ENCODE measurements at places on chromosomes 2 and 18.
A peak's percentile ranks its signal among the peaks of the same experiment; 100 is the strongest.

GRCh38 chr2:71361631-71362030 lies 30.0 kb downstream of the ZNF638 start:
- no peak for DNase-seq

DNA sequence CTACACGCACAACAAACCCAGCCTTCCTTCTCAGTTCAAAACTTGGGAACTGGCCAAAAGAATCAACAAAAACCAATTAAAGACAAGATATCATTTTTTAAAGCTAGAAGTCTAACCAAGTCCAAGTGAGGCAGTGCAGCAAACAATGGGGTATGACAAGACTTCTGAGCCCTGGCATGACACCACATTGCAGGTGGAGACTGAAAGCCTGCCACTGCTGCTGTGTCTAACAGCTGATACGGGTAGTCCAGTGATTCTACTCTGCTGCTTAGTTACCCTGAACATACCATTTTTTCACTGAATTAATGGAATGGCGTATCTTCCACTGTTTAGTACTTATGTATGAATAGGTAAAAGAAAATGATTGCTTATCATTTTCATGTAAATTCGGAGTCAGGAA lies 47.4 kb upstream of the KIDINS220 start:
- DNase-seq, result no peak

GRCh38 chr2:74566076-74566753 lies 11.7 kb downstream of the DOK1 start:
- no peak for DNase-seq

DNA sequence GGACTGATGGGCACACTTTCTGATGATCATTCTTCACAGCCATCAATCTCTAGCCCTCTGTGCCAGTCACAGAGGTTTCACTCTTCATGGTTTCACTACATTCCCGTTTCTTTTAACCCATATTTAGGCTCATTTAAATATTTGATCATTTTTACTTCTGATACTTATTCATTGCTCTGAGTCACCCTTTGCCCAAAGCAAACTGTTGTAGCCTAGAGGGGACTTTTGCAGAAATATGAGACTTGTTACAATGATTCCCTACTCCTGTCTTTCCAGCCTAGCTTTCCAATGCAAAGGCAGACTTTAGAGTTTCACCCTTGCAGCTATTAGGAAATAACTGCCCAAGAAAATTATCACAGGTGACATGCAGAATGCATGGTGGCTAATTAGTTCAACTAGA lies 444.2 kb downstream of the PTPRM start:
- DNase-seq, result no peak

DNA sequence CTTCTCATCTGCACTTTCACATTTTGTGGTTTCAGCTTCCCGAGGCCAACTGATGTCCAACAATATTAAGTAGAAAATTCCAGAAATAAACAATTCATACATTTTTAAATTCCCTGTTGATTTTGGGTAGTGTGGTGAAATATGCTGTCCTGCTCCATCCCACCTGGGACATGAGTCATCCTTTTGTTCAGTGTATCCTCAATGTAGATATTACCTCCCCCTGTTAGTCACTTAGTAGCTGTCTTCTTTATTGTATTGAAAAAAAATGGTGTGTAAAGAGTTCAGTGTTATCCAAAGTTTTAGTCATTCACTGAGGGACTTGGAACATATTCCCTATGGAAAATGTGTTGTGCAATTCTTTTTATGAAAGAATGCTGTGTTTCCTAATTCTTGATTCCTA lies 348.1 kb downstream of the SOCS6 start:
- no peak for DNase-seq

DNA sequence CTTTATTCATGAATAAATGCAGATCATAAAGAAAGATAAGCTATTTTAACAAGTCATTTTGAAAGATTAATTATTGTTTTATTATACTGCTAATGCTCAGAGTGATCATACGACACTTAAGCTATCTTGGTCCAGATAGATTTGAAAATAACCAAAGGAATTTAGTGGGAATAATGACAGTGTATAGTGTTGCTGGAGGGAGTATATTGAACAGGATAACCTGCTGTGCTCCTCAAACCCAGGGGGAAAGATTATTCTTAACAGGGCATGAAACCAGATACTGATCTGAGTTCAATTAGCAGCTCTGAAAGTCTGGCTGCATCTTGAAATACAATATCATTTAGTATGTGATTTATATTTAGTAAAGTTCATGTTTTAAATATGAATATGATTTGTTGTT lies 216.3 kb upstream of the ITGA4 start:
- no peak for DNase-seq

- DNase-seq, result no peak
Measured at GRCh38 chr2:38251940-38252339, 125.1 kb downstream of the ATL2 start.

DNA sequence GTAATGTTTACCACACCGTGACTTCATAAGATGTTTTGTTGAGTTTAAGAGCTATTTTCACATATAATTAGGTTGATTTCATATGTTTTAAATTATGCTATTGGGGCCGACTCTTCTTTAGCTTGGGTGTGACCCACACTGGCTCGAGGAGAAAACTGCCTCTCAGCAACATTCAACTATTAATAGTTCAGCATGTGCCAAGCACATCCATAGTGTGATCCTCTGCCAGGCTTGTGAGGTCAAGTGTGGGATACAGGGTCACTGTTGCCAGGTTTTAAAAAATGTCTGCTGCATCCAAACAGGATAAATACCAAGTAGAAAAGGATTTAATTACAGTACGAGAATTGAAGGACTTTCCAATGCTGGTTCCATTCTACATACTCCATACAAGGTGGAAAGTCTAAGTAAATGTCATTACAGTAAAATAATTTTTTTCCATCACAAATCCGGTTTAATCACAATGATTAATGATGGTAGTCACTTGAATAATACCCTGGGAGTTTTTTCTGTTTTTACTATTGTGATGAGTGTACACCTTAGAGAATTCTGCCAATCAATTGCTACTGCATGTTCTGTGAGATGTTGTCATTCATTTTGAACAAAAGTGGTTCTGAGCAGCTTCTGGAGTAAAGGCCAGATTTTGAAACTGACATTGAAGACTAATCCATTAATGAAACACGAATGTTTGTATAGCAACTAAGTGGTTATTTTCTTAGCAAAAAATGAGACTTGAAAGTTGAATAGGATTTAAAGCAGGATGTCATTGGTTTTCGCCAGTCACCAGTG lies 84.5 kb downstream of the ABI2 start:
- DNase-seq, result no peak

GRCh38 chr2:155852156-155852555 lies 480.4 kb downstream of the NR4A2 start:
- no peak for DNase-seq

DNA sequence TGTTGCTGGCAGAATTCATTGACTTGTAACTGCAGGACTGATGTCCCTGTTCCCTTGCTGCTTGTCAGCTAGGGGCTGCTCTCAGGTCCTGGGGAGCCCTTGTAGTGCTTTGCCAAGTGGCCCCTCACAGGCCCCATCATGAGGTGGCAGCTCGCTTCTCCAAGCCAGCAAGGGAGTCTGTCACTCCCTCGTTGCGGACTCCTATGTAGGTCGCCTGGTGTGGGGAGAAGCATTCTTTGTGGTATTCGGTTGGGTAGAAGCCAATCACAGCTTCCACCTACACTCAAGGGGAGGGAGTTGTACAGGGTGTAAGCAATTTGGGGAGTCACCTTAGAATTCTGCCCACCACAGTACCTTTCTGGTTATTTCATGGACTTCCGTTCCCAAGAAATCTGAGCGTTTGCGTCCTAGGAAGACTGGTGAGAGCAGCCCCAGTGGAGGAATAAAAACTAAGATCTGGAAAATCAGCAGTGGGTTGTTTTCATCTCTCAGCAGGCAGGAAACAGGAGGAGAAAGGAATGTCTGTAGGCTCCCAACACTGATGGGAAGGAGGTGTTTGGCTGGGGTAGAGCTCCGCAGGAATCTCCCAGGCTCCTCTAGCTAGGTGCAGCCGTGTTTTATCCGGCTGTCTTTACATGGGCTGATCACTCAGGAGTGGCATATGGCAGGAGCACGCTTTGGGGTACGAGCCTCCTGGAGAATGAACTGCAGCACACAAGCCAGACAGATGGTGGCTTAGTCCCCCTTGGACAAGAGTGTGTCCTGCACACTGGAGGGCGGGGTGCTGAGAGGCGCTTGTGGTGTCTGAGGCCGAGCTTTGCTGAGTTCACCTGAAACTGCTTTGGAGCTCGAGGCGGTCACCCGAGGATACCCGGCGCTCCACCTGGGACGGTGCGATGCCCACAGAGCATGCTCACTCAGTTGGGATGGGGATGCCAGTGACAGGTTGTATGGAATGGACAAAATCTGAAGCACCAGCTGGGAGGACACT lies 58.3 kb downstream of the LDLRAD4 start:
- no peak for DNase-seq

GRCh38 chr18:12492907-12493306 lies 85.2 kb downstream of the PRELID3A start:
- DNase-seq, result no peak

GRCh38 chr2:148666555-148666954 lies 22.0 kb downstream of the EPC2 start:
- DNase-seq, result no peak

DNA sequence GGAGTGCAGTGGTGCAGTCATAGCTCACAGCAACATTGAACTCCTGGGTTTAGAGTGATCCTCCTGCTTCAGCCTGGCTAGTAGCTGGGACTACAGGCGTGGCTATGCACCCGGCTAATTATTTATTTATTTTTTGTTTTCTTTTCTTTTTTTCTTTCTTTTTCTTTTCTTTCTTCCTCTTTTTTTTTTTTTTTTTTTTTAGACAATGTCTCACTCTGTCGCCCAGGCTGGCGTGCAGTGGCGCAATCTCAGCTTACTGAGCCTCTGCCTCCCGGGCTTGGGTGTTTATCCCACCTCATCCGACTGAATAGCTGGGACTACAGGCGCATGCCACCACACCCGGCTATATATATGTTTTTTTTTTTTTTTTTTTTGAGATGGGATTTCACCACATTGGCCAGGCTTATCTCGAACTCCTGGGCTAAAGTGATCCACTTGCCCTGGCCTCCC lies 1.4 kb upstream of the ANXA4 start:
- DNase-seq, result no peak

DNA sequence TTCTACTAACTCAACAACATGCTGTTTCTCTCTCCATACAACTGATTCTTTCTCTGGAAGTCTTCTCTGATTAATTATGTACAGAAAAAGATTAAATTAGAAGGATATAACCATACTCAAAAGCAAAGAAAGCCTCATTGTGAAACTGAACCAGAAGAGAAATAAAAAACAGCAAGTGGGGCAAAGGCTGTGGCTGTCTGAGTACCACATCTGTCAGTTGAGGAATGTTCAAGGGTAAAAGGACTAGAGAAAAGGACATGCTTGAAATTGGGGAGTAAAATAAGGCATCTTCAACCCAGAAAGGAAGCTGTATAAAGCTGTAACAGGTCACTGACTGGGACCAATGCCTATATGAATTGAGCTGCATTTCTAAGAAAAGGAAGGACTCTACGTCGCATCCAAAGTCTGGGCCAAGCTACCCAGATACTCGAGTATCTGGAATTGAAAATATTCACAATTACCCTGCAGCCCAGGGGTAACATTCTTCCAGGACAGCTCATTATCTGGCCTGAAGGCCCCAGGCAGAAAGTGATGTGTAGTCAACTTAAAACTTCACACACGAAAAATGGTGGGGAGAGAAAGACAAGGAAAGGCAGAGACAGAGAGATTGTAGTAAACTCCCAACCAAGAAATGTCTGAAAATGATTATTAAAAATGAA lies 356.0 kb upstream of the GALNT5 start:
- no peak for DNase-seq

- no peak for DNase-seq
Measured at GRCh38 chr2:168530982-168531622, 75.0 kb downstream of the CERS6 start.

GRCh38 chr2:197516393-197516761 lies 511 bp downstream of the MOB4 start:
- DNase-seq, result peak; percentile 75

DNA sequence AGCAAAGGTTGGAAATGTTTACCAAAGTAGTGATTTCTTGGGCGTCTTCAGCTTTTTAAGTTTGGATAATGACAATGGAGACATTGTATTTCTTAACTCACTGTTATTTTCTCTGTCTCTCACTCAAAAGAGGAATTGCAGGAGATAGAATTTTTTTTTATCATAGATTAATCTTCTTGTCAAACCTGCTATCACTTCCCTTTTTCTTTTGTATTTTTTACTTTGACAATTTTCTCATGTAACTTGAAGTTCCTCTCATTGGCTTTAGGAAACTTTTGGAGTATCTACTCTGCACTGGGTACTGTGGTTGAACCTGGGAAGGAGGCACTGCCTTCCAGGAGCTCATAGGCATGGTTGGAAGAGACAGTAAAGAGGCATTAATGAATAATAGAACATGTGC lies 489.1 kb downstream of the CNTNAP5 start:
- no peak for DNase-seq

DNA sequence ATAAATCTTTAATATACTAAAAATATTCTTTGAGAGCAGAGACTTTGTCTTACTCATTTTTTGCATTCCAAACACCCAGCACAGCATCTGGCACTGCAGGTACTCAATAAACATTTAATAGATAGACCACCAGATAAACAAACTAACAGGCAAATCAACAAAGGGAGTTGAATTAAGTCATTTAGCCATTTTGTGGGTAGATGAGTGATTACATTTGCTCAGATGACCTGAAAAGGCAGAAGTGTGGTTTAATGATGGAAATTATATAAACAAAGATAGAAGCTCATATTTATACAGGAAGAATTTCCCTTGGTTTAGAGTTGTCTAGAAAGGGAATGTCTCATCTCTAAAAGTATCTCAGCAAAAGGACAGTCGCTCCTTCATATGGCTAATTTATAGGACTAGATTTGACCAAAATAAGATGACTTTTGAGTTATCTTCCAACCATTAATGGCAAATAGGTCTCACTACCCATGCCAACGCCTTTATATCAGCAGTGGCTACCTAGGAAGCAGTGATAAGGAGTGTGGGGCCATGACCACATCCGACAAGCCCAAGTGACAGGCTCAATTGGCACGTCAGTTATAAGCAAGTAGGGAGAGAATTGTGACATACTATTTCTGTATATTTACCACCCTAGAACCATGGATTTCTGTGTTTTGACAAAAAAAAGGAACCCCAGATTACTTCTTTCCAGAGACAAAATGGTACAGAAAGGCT lies 173.5 kb downstream of the ATAD2B start:
- DNase-seq, result no peak

DNA sequence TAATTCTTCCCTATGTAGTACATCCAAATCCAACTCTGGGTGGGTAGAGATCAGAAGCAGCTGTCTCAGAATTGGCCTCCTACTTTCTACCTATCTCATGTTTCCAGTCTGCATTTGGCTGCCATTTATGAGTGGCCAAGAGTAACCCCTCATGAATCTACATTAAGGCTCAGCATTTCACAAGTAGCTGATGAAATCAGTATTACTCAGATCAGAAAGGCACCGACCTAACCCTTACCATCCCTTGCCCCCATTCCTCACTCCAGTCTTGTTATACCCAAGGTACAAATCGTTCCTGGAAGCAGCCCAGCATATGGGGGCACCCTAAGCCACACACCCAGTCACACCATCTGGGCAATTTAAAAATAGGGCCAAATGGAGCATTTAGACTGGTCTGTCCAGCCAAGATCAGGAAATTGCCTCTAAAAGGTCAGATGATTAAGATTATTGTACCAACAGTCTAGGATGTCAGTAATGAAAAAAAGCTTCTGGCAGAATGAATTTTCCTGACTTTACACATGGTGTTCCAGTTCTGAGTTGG lies 37.1 kb downstream of the CD28 start:
- DNase-seq, result no peak

Data from NCI-H1417 (cell line).